ENCODE measurements at places on chromosomes 12 and 14.

DNA sequence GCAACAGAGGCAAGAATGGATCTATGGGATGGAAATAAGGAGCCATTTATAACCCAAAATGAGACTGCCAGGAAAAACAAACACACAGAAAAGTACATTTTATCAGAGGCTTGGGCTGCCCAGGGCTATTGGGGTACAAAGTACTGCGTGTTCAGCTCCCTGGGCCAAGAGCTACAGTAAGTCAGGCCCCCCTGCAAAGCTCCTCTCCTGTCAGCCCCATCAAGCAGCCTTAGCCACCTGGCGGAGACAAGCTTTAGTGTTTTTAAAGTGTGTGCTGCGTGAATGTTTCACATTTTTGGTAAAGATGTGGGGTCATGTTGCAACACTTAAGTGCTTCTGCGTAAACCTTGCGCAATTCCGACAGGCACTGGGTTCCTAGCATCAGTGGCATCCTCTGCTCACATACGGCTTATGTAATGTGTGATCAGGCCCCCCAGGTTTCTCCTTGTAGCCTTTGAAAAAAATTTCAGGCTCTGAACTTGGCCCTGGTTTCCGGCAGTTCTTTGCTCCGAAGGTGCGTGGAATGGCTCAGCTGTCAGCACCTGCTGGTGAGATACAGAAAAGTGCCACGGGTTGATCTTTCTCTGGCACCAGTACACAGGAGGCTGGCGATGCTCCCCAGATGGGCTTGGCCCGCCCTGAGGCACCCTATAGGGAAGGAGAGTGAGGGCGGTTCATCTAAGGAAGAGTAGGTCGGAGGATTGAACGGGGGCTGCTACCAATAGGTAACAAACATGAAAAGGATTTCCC, 198.7 kb upstream of the EEA1 start:
- DNase-seq = no peak

DNA sequence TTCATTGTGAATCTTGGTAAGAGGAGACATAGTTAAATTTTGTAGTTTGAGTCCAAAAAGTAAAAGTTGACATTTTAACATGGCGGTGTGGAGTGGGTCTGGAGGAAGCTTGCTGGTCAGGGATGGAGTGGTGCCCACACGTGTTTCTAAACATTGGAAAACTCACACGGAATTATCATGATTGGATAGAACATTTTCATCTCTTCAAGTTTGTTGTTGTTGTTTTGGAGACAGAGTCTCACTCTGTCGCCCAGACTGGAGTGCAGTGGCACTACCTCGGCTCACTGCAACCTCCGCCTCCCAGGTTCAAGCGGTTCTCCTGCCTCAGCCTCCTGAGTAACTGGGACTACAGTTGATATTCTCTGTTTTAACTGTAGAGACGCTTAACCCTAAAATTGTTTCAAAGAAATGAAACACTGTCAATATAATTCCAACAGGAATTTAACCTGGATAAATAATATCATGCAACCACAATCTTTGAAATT, 502 bp upstream of the MBIP start:
- DNase-seq = no peak

DNA sequence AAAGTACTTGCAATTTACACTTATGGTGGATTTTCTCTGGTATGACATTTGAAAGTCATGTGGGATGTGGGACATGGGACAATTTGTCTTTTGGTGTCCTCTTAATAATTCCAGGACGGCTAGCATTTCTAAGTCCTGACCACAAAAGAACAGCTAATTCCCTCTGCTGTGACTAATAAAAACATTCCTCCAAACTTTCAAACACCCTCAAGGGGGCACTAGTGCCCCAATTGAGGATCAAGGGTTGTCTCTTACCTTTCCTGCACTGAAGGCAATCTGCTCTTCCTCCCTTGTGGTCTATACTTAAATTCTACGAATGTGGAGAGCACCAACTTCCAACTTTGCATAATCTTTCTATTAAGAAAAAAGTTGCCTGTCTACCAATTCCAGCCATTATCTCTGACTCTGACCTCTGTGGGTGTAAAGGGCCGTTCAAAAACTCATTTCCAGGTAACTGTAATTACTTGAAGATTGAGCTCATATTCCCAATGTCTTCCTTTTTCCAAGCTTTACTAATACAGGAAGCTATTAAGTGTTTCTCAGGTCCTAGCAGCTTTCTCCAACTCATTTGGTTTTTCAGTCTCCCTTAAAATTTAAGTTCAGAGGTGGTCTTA, 210.2 kb downstream of the PTPRO start:
- DNase-seq = no peak

DNA sequence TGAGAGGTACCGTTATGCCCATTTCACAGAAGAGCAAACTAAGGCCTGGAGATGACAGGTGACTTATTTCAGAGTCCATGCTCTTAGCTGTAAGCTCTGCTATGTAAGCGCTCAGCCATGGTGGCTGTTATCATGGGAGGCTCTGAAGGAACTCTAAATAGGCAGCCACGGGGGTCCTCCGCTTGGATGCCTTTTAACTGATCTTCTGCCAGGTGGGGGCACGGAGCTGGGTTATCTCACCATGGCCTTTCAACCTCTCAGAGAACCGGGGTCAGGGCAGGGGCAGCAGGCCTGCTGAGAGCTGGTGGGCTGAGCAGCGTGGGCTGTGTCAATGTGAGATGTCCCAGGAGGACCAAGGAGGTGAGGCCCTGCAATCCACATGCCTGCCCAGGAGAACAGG, 49.7 kb upstream of the RBM19 start:
- no peak for DNase-seq

DNA sequence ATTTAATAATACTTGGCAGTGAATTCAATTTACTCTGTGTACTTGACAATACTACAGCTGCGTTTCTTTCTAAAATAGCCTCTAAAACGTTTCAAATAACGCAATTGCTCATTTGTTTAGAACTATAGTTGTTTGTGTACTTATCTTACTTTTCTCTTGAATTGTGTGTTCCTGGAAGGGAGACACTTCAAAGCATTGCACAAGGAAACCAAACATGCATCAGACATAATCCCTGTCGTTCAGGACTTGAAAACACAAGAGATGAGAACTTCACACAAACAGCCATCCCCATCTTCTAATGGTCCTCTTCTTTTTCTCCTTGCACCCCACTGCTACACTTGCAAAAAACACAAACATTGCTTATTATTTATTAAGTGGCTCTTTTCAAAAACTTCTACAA, 38.5 kb downstream of the PTGER2 start:
- no peak for DNase-seq

DNA sequence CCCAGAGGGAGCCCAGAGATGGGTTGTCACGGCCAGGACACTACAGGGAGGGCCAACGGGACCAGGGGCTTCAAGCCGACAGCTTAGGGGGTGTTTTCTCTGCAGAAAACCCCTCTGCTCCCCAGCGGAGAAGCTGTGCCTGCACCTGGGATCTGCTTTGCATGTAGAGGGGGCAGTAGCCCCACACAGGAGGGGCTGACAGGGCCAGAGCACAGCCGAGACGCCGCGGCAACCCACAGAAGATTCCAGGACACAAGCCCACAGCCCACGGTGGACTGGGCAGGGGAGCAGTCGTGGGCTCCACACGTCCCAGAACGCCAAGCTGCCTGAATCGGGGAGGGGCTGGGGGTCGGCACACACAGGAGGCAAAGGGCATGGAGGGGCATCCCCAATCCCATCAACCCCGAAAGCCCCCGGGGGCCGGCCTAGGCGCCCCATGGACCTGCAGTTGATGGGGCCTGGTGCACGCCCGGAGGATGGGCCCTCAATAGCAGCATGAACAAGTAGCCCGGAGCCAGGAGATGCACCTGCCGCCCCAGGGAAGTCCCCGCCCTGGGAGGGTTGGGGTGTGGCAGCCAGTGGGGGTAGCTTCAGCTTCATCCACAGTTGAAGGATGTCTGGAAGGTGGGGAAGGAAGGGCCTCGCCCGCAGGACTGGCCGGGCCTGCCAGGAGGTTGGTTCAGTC, 30.5 kb upstream of the TMEM179 start:
- DNase-seq = no peak

DNA sequence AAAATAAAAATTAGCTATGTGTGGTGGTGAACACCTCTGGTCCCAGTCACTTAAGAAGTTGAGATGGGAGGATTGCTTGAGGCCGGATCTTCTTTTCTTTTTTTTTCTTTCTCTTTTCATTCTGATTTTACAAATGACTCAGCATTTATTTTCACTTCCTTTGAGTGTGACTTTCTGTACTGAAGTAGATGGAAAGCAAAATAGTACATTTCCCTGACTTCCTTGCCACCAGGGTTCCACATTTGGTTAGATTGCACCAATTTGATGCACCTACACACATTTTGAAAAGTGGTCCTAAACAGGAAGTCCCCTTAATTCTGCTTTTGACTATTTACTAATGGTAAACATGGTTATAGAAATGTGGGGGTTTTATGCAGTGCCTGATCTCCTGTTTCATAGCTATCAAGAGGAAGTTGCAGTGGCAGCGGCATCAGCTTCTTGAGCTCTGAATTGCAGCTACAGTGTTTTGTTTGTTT, 13.0 kb upstream of the LEMD3 start:
- DNase-seq = no peak

DNA sequence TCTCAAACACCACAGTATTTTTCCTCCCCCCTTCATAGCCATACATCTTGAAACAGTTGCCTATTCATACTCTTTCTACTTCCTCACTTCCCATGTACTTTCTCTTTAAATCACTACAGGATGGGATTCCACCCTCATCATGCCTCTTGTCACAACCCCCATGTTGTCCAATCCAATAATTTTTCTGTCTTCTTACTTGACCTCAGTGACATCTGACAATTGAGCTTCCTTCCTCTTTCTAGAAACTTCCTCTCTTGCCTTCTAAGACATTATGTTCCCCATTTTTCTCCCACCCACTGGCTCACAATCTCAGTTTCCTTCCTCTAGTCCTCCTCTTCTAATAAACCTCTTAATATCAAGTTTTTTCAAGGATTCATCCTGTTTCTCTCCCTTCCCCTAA, 5.3 kb downstream of the C2CD5 start:
- DNase-seq = no peak

DNA sequence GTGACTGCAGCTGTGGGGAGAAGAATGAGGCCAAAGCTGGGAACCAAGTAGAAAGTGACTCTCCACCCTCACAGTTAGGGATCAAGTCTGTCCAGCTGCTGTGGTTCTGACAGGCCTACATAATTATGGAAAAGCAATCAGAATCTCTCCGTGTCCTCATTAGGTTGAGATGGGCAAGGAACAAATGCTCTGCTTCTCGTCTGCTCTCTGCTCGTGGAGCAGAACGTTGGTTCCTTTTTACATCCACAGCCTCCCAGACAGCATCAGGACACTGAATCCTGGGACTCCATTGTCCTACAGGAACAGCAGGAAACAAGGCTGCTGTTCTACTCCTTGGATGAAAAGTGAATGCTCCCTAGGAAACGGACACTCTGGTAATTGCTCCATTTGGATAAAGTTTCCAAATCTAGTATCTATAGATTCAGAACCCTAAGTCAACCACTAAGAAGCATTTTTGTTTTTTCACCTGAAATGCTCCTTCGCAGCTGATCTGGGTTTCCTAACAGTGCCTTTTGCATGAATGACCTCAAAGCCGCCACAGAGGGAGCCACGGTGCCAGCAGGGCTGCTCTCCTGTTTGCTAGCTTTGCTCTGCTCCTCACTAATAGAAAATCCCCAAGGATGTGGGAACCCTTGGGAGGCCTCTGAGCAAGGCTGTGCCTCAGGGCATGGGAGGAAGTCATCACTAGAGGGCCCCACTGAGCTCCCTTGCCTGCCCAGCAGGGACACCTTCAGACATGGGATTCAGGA, 102.0 kb downstream of the EGLN3 start:
- DNase-seq = no peak

GRCh38 chr12:51943346-51943745, 8.2 kb upstream of the ACVR1B start:
- DNase-seq = no peak

- DNase-seq = no peak
Observed at GRCh38 chr14:91078095-91078737, 17.8 kb upstream of the RPS6KA5 start.

DNA sequence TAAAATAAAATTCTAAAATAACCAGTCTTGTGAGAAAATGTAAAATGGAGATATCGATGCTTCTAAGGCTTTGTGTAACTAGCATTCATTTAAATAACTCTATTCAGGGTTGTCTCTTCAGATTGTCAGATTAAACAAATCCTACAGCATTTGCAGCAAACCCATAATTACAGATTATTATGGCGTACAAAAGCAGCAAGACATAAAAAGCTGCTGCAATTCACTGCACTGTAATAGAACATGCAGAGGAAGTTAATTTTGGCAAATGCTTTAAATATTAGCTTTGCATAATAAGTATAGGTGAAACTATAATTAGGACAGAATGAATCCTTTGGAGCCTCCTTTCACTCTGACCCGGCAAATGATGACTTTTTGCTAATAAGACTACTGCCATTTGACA, 98.3 kb downstream of the INSM2 start:
- DNase-seq = no peak

DNA sequence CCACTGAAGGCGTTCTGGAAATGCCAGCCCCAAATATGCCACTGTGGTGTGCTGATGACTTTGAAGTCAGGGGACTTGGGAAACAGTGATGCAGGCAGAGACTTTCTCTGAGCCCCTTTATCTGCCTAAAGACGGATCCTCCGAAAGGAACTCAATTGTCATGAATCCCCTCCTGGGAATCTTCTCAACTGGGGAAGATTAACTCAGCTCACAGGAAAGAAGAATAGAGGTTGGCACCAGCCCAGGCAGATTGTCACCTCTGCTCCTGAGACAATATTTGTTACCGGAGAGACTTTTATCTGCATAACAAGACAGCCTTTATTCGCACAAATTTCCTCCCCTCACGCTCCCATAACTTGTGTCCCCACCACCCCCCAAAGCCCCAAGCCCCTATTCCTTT, 414.4 kb downstream of the FUT8 start:
- no peak for DNase-seq

DNA sequence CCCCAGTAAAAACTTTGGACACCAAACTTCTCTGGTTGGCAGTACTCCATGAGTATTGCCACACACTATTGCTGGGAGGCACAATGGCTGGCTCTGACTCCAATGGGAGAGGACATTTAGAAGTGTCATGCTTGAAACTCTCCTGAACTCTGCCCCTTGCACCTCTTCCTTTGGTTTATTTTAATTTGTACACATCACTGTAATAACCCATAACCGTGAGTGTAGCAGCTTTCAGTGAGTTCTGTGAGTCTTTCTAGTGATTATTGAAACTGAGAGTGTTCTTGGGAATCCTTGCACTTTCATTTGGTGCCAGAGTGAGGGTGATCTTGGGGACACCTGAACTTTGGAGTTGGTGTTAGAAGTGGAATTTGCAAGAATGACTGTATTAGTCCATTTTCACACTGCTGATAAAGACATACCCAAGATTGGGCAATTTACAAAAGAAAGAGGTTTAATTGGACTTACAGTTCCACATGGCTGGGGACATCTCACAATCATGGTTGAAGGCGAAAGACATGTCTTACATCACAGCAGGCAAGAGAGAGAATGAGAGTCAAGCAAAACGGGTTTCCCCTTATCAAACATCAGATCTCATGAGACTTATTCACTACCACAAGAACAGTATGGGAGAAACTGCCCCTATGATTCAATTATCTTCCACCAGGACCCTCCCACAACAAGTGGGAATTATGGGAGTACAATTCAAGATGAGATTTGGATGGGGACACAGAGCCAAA, 41.3 kb upstream of the CEP83 start:
- DNase-seq = no peak

GRCh38 chr12:1936406-1937320, 18.2 kb upstream of the CACNA2D4 start:
- no peak for DNase-seq

Data from activated T-helper 1 cell treated with anti-CD3 and anti-CD28 coated beads, Interleukin-2, amount 50 U/mL, for 16 hours (primary cell).